Esophagus mucosa (tissue), 1 donor: ENCODE measurements at places on chromosomes 3 and 15.

DNA sequence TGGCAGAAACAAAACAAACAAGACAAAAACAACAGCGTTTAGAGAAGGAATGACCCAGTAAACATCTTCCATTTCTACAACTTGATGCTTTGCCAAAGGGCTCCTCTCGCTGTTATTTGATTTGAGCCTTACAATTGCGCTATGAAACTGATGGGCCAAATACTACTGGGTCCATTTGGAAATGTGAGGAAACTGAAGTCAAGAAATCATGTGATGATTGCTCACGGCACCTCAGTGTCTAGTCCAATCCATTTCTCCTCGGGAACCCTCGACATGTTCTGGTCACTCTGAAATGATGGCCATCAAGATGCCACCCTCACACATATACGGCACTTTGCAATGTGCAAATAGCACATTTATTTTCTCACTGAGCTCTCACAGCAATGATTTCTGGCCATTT lies 136.0 kb downstream of the UACA start:
- no peak for ATAC-seq

- ATAC-seq: no peak
Measured at GRCh38 chr3:20344400-20344959, 158.5 kb upstream of the SGO1 start.

- no peak for ATAC-seq
Measured at GRCh38 chr15:48001393-48002039, 119.3 kb upstream of the SLC24A5 start.

GRCh38 chr3:52794612-52795099 lies at the start of gene ITIH3:
Gene ITIH3, plus strand, starts transcription at chr3:52794796. Its CDS starts 8 bp downstream, at chr3:52794804.
- ATAC-seq: no peak

DNA sequence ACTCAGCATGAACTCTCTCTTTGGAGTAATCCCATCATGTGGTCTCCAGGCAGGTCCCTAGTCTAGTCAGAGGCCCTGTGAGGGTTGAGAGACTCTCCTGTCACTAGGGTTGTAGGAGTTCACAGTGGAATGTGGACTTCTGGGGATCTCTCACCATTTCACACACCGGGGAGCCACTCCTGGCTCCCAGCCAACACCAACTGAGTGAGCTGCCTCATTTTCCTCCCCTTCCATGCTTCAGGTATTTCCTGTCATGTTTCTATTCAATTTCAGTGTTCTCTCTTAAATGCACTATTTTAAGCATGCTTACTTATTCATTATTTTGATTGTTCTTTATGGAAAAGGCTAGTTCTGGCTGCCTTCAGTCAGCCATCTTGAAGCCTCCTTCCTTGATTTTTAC lies 467.5 kb upstream of the ARL6 start:
- no peak for ATAC-seq

DNA sequence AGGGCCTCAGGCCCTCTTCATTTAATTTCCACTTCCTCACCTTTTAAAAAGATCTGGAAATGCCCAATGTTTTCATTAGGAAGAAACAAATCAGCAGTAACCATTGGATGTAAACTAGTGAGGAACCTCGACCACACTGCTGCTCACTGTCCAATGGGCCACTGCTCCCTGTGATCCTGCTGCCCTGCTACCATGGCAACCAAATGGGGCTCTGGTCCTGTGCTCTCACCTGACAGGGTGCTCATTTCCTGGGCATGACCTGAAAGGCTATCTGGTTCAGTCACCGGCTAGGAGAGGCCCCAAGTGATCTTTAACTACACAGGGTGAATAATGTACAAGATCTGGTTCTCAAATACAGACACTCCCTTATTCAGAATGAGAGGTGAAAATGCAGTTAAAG lies 54.6 kb downstream of the ARHGEF3 start:
- no peak for ATAC-seq
